Panc1 (cell line): ENCODE measurements at places on chromosomes 1 and 21. TPM values are rescaled to one million over a fixed set of nuclear protein-coding genes. Genes with fewer than 3 reads are reported as not detected.

GRCh38 chr1:193102662-193103061, 2.6 kb downstream of the GLRX2 start:
- peaks cover 10% of the 10 kb centered on the region for H3K36me3 ChIP-seq
- H3K27me3 ChIP-seq, result no peaks in the 10 kb centered on the region
- no peak overlapping the region for H3K27ac ChIP-seq

GRCh38 chr1:48206371-48206770, 16.1 kb upstream of the SLC5A9 start:
- H3K27ac ChIP-seq, result no peak overlapping the region
- H3K4me3 ChIP-seq, result no peak overlapping the region
- no peak for DNase-seq

Gene INTS7
- total RNA-seq, result 35.5 TPM

Gene SH3BGRL3
- total RNA-seq, result 193 TPM

Gene C1orf141
- total RNA-seq, result not detected

Gene KRTAP11-1
- not detected for total RNA-seq

GRCh38 chr1:175385316-175385715, 192.7 kb upstream of the KIAA0040 start:
- no peaks in the 10 kb centered on the region for H3K27me3 ChIP-seq
- no peak overlapping the region for H3K27ac ChIP-seq
- no peaks in the 10 kb centered on the region for H3K36me3 ChIP-seq
- H3K4me1 ChIP-seq, result no peaks in the 10 kb centered on the region

GRCh38 chr21:26782331-26782730, 62.9 kb downstream of the ADAMTS1 start:
- no peak for DNase-seq
- no peaks in the 10 kb centered on the region for H3K36me3 ChIP-seq
- no peak overlapping the region for H3K27ac ChIP-seq
- no peaks in the 10 kb centered on the region for H3K27me3 ChIP-seq

Gene KCNJ9
- not detected for total RNA-seq

DNA sequence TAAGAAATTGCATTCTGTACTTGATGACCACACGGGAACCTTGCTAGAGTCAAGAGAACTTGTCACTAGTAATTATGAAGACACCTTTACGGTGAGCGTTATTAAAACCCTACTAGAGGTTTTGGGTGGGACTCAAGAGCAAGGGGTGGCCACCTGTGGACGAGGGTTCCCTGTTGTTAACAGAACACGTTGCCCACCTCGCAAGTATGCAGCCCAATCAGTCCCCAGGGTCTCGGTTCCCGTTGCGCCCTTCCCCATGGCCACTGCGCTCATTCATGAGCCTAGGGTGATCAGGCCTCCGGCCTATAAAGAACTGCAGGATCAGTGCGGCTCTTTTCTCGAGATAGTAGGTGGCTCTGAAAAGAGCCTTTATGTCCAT, 30.2 kb upstream of the RNF187 start:
- DNase-seq, result no peak
- peak overlapping the region; percentile 58 for H3K4me3 ChIP-seq
- peaks cover 1% of the 10 kb centered on the region; the same call in 1 of the 2 replicates for H3K27me3 ChIP-seq
- peak overlapping the region; percentile 67 for H3K27ac ChIP-seq

GRCh38 chr1:24545662-24546061, 10.2 kb upstream of the NCMAP start:
- no peak overlapping the region for H3K27ac ChIP-seq
- no peak for DNase-seq
- peaks cover 11% of the 10 kb centered on the region for H3K4me1 ChIP-seq
- no peak overlapping the region for H3K4me3 ChIP-seq
- H3K27me3 ChIP-seq, result no peaks in the 10 kb centered on the region

DNA sequence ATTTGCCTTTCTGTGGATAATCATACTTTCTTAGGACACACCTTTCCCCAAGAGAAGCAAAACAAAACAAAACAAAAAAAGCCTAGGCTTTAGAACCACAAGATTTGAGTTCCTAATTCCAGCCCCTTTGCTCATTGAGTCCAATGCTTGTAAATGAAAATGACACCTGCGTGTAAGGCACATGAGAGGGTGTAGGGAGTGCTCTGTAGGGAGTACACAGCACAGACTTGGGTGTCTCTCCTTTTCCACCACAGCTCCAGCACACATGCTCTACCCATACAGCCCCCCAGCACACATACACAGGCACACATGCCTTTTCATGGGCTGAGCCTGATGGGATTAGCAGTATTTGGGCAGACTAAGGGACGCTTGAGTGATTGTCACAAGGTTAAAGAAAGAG, 9.2 kb upstream of the NGF start:
- H3K4me3 ChIP-seq, result no peak overlapping the region
- no peak overlapping the region for H3K27ac ChIP-seq
- H3K27me3 ChIP-seq, result no peaks in the 10 kb centered on the region
- DNase-seq, result no peak
